CD4-positive, alpha-beta T cell treated with Interferon alpha-2 for 1 hour (primary cell): ENCODE measurements at places on chromosomes 13 and 19.
A peak's percentile ranks its signal among the peaks of the same experiment; 100 is the strongest.

DNA sequence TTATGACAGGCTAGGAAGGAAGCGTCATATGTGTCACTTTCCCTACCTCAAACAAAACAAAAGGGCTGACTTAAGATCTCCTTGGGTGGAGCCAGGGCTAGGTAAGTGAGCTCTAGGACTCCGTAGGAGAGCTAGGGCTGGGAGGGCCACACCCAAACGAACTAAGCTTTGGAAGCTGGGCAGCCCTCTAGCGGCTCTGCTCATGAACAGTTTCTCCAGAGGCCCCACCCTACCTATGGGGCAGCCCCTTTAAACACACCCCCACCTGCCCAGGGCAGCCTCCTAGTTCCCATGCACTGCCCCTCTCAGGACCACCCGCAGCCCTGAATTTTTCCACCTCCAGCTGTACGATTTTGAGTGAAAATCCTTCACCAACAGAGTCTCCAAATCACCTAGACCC is 3.5 kb downstream of the PEG3 start:
- no peak for DNase-seq

DNA sequence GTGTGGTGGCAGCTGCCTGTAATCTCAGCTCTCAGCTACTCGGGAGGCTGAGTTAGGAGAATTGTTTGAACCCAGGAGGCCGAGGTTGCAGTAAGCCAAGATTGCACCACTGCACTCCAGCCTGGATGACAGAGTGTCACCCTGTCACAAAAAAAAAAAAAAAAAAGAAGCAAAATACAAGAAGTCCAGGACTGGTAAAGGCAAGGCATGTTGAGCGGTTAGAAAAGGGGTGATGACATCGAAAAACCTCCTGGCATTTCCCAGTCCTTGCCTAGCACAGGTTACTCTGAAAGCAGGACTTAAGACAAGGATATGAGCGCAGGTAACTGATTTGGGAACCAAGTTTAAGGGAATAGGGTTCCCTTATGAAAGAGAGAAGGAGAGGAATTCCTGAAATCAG is 2.5 kb upstream of the LILRB4 start:
- peak; percentile 12 for DNase-seq

- no peak for DNase-seq
Measured at GRCh38 chr13:65508338-65508737, 1721.8 kb downstream of the PCDH9 start.

GRCh38 chr19:22893855-22894270 is 61.8 kb downstream of the ZNF723 start:
- no peak for DNase-seq

GRCh38 chr19:14515501-14516047 is 2.6 kb downstream of the DNAJB1 start:
- DNase-seq: no peak

- DNase-seq: no peak
Measured at GRCh38 chr13:113991191-113991669, 17.4 kb upstream of the C13orf46 start.

DNA sequence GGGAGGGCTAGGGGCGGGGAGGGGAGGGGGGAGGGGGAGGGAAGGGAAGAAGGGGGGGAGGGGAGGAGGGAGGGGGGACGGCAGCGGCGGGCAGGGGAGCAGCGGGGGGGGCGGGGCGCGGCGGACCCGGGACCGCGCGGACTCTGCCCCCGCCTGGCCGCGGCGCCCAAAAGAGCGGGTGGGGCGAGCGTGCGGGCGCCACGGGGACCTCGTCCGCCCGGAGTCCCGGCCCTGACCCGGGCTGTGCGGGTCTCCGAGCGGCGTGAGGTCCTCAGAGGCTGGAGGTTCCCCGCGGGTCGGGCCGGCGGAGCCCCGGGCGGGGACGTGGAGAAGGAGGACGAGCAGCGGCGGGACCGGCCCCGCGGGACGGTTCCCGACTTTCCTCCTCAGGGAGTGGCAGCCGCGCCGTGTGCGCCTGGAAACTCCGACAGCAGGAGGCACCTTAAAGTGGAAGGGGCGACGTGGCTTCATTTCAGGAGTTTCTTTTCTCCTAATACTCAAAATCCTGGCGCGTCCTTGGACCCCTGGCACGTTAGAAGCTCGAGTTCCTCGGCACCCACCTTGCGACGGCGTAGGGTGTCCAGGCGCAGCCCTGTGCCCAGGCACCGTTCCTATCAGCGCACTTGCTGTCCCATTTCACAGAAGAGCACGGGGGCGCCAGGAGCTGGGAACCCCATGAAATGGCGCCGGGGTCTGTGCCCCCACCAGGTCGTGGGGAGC is 518 bp upstream of the PLPP2 start:
- DNase-seq: no peak

DNA sequence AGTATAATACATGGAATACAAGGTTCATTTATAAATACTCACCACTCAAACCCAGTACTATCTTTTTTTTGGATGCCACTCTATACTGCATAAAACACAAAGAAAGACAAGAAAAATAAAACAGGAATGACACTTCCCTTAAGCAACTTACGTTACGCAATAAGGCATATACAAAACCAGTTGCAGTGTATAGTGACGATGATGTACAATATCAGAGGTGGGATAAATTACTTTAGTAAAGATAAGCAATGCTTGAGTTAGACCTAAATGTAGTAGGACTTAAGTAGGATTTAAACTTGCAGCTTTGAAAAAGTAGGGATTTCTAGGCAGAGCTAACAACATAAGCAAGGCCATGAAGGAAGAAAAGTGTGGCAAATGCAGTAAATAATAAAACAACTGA is 374.9 kb downstream of the SPRY2 start:
- DNase-seq: no peak

- DNase-seq: no peak
Measured at GRCh38 chr19:50759886-50760285, 10.4 kb upstream of the GPR32 start.

GRCh38 chr13:98506322-98506721 is 70.6 kb downstream of the STK24 start:
- no peak for DNase-seq

DNA sequence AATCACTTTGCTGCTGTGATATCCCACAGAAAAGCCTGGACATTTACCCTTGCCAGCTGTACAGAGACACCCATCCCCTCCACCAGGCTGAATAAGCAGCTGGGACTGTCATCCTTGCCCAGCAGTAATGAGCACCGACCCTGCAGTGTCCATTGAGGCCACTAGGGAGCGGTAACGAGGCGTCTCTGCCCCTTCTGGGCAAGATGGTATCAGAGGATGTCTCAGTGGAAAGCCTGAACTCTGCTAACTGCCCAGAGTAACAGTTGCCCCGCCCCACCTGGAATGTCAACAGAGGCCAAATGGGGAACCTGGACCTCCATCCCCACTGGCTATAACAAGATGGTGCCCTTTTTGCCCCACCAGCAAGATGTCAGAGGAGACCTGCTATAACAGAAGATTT is 22.8 kb upstream of the CEACAM20 start:
- DNase-seq: peak; percentile 9

DNA sequence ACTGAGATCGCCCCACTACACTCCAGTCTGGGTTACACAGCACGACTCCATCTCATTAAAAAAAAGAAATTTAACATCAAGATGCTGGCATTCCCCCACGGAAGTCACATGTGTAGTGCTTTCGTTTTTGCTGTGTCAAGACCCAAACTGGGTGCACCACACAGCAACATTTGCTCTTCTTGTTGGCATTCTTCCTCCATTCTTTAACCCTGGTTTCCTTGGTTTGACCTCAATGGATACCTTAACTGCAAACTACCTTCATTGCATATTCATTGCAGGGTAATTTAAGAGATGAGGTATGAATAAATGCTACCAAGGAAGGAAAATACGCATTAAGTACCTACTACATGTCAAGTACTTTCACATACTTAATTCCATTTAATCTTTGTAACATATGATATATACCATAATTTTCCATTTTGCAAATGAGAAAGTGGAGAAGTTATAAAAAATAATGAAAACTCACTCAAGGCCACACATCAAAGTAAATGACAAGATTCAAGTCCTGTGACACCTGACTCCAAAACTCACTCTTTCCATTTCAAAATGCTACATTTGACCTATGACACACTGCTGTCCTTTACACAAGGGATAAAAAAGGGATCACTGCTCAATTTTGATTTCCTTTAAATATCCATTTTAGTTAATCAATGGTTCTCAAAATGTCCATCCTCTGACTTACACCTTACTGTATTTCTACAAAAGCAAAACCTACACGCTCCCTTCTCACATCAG is 59.2 kb downstream of the STK24 start:
- DNase-seq: peak; percentile 75
